ENCODE measurements at places on chromosomes 2 and 18.

DNA sequence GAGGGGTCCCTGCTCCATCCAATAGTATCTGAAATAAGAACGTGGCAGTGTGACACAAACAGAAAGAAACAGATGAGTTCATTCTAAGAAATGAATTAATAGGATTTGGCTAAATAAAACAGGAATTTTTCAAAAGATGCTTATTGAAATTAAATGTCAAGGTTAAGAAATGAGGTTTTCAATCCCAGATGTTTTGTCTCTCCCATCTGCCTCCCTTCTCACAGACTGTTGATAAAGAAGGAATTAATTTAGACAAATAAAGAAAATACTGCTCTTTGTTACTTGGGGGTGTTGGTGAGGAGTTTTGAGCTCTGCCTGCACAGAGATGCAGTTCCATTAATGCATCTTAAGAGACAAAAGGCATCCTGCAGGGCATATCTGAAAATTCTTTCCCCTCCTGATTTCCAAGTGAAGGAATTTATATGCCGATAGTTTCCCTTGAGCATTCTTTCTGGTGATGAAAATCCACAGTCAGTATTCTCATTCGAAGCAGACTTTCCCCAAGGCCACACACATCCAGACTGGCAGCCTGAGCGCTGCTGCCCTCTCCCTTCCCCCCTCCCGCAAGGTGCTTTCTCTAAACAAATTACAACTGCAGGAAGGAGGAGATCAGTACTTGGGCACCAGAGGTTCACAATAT lies 385.4 kb upstream of the RND3 start:
- DNase-seq = no peak

DNA sequence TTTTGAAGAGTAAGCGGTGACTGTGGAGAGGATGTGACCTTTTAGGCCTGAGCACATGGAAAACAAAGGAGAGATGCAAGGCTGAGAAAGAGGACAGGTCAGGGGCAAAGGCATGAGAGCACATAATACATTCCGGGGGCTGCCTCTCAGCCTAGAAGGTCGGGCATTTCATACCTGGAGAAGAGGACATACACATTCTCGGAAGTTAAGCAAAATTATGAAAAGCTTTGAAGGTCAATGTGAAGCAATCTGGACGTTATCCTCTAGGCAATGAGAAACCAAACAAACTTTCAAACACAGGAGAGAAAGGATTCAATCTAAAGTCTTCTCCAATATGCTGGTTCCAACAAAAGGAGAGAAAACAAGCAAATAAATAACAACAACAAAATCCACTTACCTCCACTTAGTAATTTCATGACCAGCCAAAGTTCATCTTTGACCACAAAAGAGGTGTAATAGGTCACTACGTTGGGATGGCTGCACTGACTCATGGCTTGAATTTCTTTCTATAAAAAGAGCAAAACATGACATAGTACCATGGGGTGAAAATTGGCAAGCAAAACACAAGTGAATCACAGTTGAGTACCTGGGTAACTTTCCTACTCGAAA lies 80.4 kb downstream of the STK39 start:
- DNase-seq = no peak

DNA sequence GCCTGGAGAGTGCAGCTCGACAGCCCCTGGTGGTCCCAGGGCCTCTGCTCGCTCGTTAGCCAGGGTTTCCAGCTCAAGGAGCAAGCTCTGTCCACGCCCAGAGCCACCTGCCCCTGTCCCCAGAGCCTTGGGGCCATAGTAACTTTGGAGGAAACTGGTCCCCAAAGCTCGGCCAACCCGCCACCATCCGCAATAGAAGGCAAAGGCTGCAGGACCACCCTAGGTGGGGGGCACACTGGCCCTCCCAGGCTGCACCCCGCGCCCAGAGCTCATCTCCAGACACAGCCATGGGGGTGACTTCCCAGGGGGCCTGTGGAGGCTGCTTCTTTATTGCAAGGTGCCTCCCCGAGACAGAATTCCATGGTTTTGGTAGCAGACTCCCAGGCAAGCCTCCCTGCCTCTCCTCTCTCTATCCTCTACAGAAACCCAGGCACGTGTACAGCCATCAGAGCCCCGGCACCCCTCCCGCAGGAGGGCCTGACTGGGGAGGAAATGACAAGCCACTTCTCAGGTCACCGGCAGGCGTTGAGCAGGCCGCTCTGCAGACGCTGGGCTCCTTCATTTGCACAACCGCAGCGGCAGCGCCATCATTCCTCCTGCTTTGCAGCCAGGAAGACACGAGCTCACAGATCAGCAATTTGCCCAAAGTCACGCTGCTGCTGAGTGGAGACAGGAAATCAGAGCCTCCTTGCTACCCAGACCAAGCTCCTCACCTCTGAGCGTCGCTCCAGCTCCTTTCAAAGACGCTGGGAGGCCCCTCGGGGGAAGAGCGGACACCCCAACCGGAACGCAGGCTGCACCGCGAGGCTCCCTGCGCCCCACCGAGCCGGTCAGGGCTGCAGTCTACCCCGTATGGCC lies 80.2 kb downstream of the NDUFA10 start:
- no peak for DNase-seq

DNA sequence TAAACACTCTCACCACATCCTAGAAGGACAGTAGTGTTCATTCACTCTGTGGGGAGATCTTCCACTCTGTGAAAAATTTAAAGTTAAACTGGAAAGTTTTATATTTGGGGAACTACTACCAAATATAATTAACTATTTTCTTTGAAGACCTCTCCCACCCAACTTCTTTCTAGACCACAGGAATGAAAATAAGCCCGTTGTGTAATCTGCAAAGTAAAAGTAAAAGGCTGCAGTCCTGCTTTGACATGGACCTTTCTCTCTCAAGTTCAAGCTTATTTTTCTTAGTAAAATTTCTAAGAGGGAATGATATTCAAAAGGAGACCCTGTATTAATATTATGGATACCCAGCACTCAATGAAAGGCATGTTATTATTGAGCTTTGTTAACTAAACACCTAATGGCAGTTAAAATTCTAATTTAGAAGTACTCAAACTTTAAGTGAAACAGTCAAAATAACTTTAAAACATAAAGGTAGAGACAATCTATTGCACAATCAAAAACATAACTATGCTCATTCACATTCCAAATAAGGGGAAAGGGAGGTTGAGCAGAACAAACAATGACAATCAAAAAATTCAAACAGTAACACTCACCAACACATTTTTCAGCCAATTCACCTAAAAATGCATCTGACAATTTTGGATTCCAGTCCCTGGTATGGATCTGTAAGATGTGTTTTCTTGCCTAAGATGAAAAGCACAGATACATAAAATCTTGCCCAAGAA lies 98.5 kb downstream of the ATAD2B start:
- no peak for DNase-seq

- no peak for DNase-seq
Observed at GRCh38 chr2:24307961-24308360, 52.4 kb downstream of the ITSN2 start.

DNA sequence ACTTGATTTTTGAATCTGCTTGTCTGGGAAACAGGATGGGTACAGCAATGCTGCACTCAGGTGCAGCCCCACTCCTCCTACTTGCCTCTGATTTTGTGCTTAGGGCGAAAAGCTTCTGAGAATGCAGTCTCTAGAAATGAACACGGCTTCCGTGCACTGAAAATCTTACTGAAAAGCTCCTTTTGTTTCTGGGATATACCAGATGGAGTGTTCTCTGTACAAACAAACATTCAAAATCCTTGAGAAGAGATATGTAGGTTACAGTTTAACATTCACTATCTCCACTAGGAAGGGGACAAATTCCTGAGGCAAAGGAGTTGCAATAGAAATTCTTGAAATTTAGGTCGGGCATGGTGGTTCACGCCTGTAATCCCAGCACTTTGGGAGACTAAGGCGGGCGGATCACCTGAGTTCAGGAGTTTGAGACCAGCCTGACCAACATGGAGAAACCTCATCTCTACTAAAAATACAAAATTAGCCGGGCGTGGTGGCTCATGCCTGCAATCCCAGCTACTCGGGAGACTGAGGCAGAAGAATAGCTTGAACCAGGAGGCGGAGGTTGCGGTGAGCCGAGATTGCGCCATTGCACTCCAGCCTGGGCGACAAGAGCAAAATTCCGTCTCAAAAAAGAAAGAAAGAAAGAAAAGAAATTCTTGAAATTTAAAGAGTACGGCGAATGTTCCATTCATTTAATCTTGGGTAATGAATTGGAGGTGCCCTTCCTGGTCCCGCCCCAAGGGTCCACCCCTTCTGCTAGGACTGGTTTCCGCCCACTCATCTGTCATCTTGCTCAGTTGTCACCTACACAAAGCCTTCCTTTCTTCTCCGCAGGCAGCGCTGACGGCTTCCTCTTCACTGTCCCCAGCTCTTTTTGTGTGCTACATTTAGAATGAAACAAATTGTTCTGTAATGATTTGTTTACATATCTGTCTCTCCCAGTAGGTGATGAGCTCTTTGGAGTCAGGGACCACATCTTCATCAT lies 92.4 kb downstream of the SOCS6 start:
- peak; percentile 37 for DNase-seq

- DNase-seq = no peak
Observed at GRCh38 chr2:154762638-154763037, 64.1 kb downstream of the KCNJ3 start.

DNA sequence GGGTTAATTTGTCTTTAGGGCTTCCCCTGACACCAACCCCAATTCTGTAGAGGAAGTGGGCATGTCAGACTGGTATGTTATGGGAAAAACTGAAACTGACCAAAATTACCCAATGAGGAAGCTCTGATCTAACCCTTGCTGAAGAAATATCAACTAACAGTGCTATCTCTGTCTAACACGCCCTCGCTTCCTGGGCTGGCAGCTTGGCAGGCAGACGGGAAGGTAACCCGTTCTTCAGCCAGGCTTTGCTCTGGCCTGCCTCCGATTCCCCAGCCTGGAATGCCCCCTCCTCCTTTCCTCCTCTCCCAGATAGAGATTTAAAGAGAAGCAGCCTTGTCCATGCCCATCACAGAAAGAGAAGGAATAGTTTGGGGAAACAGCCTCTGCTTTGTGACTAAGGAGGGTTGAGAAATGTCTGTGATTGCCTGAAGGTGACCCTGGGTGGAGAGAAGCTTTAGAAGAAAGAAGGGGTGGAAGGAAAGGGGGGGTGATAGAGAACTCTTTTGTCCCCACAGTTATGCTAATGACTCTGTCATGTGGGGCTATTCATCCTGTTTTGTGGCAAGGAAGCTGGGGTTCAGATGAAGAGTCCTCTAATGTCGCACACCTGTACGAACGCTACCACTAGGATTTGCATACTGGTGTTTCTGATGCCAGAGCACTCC lies 15.4 kb downstream of the HK2 start:
- DNase-seq = no peak

- DNase-seq = no peak
Observed at GRCh38 chr18:42578792-42579191, 536.7 kb downstream of the RIT2 start.

- no peak for DNase-seq
Observed at GRCh38 chr18:76482971-76483691, 11.9 kb downstream of the ZNF516 start.

DNA sequence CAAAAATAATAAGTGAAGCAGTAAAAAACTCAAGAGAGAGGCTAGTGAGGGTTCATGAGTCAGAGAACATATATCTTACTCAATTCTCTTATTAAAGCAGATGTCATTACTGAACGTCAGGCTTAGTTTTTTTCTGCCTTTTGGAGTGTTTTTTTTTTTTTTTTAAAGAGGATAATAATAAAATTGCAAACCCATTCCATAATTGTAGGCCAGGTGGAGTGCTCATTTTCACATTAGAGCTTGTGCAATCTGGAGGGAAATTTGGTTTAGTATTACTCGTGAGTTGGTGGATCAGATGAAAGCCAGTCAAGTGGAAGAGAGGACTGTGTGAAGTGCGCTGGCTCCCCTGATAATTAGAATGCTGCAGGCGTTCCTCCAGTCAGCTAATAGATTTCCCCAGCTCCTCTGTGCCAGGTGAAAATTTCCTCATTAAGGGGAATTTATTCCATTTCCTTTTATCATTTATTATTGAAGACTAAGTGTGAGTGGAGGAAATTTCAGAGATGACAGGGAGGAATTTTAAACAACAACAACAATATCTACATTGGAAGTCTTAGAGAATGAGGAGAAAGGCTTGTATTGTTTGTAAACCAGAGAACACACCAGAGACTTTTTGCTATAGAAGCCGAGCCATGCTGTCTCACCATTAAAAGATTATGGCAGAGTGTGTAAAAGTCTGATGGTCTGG lies 74.6 kb downstream of the CPS1 start:
- DNase-seq = peak; percentile 94

DNA sequence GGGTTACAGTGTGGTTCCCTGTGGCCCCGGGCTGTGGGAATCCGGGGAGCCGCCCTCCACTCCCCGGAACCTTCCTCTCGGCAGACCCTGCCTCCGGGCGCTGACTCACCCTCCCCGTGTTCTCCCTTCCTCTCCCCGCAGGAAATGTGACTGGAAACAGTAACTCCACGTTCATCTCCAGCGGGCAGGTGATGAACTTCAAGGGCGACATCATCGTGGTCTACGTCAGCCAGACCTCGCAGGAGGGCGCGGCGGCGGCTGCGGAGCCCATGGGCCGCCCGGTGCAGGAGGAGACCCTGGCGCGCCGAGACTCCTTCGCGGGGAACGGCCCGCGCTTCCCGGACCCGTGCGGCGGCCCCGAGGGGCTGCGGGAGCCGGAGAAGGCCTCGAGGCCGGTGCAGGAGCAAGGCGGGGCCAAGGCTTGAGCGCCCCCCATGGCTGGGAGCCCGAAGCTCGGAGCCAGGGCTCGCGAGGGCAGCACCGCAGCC lies 59.5 kb downstream of the TNFRSF11A start:
- no peak for DNase-seq

DNA sequence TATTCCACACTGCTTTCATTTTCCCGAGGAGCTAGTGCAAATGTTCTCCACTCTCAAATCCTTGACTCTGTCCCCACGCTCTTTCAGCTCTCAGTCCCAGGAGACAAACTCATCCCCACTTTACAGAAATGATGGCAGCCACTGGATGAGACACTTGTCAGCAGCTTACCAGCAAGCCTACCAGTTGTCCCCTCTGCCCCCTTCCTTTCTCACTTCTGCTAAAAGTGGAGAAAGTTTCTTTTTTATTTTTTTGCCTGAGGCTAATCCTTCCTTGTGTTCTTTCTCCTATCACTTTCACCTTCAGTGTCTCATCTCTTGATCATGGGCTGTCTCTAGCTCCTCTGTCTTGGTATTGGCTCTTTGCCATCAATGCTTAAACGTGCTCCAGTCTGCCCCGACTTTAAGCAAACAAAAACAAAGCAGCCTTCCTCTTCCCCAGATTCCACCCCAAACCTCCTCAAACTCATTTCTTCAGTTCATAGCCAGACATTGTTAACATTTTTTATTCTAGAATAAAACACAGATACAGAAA lies 64.5 kb downstream of the TTC32 start:
- no peak for DNase-seq

- DNase-seq = no peak
Observed at GRCh38 chr2:190942697-190943096, 62.1 kb downstream of the GLS start.

DNA sequence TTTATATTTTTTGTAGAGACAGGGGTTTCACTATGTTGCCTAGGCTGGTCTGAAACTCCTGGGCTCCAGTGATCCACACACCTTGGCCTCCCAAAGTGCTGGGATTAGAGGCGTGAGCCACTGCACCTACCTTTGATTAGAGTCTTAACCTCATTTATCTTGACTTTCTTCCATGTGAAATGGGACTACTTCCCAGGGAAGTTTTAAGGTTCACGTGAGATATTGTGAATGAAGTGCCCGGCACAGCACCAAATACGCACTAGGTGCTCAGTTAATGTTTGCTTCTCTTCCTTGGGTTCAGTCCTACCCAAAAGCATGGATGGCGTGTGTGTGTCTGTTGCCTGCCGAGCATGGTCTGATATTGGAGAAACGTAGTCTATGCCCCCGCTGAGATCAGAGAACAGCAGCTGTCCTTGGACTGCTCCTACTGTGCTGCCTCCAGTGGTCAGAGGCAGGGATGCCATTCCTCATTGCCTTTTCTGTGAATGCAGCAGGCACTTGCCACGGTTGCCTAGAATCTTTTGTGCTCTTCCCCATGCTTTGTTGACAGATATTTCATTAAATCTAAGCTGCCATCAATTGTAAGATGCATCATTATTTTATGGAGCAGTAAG lies 12.3 kb upstream of the TFCP2L1 start:
- no peak for DNase-seq
